Activated naive CD4-positive, alpha-beta T cell treated with anti-CD3 and anti-CD28 coated beads for 36 hours (primary cell): ENCODE measurements at places on chromosomes 5 and 9. TPM values are rescaled to one million over a fixed set of nuclear protein-coding genes. Genes with fewer than 3 reads are reported as not detected.

DNA sequence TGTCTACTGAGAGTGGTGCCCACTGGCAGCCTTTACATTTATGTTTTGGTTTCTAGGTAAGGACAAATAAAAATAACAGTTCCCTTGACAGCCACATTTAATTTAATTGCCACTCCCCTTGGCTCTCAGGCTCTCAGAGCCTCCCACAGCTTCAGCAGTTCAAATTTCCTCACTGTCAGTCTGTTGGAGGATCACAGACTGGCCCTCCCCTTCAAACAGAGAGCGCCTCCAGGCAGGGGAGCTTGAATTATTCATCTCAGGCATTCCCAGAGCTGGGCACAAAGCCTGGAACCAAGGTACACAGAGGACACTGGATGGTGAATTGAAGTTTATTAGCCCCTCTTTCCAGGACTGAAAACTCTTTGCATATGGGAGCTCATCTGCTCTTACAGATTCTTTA lies 407.7 kb downstream of the SPOCK1 start:
- no peaks in the 10 kb centered on the region for H3K36me3 ChIP-seq
- no peaks in the 10 kb centered on the region for H3K27me3 ChIP-seq
- no peak for DNase-seq
- H3K27ac ChIP-seq: no peak overlapping the region
- H3K4me1 ChIP-seq: no peaks in the 10 kb centered on the region

DNA sequence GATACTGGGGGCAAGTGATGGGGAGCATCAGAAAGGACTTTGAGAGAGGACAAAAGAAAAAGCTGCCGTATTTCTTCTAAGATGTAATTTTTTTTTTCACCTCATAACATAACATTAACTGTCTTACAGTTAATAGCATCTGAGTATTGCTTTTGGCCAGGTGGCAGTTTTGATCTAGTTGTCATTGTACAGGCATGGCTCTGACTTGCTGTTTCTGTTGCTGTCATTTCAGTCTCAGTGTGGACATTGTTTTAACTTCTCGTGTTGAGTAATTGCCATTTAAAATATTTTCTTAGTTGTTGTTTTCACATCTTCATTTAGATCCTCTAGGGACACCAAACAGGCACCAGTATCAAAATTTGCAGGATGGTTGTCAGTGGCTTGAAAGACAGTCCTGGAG lies 12.4 kb downstream of the SMAD5 start:
- H3K27me3 ChIP-seq: no peaks in the 10 kb centered on the region
- H3K27ac ChIP-seq: no peak overlapping the region
- no peaks in the 10 kb centered on the region for H3K36me3 ChIP-seq
- H3K4me3 ChIP-seq: no peak overlapping the region
- no peak for DNase-seq

DNA sequence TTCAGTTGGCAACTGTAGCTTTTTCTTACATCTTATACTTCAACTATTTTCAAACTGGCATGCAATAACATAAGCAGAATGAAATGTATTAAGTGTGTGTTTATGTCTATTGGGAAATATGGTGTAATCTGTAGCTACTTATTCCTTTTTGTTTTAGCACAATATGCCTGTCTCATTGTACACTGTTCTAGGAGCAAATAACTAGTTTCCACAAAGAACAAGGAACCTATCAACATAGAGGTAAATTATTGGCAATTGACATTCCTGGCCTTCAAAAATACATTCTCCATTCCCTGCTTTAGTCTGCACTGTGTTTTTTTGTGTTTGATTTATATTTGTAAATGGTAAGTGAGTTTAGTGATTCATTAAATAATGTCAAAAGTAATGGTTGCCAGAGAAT lies 75.7 kb downstream of the FBXL7 start:
- H3K27me3 ChIP-seq: no peaks in the 10 kb centered on the region
- H3K27ac ChIP-seq: no peak overlapping the region
- no peak for DNase-seq

DNA sequence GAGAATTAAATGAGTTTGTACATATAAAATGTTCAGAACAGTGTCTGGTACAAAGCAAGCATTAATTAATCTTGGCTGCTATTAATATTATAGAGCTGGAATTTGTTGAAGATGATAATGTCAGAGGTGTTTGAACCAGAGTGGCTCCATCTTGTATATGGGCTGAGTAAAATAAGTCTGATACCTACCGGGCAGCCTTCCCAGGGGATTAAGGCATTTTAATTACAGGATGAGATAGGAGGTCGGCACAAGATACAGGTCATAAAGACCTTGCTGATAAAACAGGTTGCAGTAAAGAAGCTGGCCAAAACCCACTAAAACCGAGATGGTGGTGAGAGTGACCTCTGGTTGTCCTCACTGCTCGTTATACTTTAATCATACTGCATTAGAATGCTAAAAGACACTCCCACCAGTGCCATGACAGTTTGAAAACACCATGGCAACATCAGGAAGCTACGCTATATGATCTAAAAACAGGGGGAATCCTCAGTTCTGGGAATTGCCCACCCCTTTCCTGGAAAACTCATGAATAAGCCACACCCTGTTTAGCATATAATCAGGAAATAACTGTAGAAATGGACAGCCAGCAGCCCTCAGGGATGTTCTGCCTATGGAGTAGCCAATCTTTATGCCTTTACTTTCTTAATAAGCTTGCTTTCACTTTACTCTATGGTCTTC lies 90.2 kb downstream of the PLK2 start:
- peaks cover 4% of the 10 kb centered on the region for H3K27me3 ChIP-seq
- no peak overlapping the region for H3K27ac ChIP-seq
- H3K4me3 ChIP-seq: no peak overlapping the region
- no peaks in the 10 kb centered on the region for H3K4me1 ChIP-seq
- no peaks in the 10 kb centered on the region for H3K36me3 ChIP-seq

GRCh38 chr9:99878651-99879050 lies 27.8 kb upstream of the STX17 start:
- no peak overlapping the region for H3K4me3 ChIP-seq
- no peaks in the 10 kb centered on the region for H3K36me3 ChIP-seq

DNA sequence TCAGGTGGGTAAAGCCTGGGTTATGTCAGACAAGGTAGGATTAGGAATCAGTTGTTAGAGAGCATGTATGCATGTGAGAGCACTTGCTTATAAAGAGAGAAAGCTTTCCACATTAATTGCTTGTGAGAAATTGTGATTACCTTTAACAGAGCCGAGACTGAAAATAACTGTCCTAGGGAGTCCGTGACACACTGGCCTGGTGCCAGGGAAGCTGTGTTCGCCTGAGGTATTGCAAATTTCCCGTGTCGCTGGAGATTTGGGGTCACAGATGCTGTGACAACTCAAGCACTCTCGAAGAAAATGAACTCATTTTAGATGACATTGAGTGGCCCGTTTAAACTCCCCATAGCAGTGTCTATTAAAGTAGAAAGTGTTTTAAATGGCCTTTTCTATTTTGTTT lies 9.6 kb downstream of the SLC1A1 start:
- no peak overlapping the region for H3K27ac ChIP-seq
- no peak overlapping the region for H3K4me3 ChIP-seq
- peaks cover 3% of the 10 kb centered on the region for H3K4me1 ChIP-seq
- peaks cover 20% of the 10 kb centered on the region for H3K27me3 ChIP-seq
- DNase-seq: no peak
- H3K36me3 ChIP-seq: no peaks in the 10 kb centered on the region

GRCh38 chr9:97633859-97634490 lies 354 bp downstream of the NCBP1 start:
- no peaks in the 10 kb centered on the region for H3K27me3 ChIP-seq
- H3K36me3 ChIP-seq: peaks cover 9% of the 10 kb centered on the region
- peak overlapping the region; percentile 97 for H3K27ac ChIP-seq
- peak overlapping the region; percentile 88 for H3K4me3 ChIP-seq
- DNase-seq: peak; percentile 11

DNA sequence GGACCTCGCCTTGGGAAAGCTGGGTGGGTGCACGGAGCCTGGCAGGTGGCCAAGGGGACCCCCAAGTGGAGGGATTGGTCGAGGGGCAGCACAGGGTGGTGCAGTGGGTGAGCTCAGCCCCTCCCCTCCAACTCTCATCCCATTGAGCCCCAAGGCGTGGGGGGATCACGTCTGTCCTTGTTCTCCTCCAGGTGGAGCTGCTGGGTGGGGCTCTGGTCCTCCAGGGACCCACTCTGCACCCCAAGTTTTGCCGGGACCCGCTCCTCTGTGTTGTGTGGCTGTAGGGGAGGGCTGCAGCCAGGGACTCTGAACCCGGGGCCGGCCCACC lies 3.6 kb upstream of the FUT7 start:
- H3K27ac ChIP-seq: no peak overlapping the region
- no peaks in the 10 kb centered on the region for H3K36me3 ChIP-seq

- H3K27ac ChIP-seq: no peak overlapping the region
- H3K4me1 ChIP-seq: peaks cover 4% of the 10 kb centered on the region
- H3K36me3 ChIP-seq: peaks cover 5% of the 10 kb centered on the region
- H3K4me3 ChIP-seq: no peak overlapping the region
- H3K27me3 ChIP-seq: no peaks in the 10 kb centered on the region
Measured at GRCh38 chr9:112833081-112833480, 57.6 kb downstream of the SLC46A2 start.

DNA sequence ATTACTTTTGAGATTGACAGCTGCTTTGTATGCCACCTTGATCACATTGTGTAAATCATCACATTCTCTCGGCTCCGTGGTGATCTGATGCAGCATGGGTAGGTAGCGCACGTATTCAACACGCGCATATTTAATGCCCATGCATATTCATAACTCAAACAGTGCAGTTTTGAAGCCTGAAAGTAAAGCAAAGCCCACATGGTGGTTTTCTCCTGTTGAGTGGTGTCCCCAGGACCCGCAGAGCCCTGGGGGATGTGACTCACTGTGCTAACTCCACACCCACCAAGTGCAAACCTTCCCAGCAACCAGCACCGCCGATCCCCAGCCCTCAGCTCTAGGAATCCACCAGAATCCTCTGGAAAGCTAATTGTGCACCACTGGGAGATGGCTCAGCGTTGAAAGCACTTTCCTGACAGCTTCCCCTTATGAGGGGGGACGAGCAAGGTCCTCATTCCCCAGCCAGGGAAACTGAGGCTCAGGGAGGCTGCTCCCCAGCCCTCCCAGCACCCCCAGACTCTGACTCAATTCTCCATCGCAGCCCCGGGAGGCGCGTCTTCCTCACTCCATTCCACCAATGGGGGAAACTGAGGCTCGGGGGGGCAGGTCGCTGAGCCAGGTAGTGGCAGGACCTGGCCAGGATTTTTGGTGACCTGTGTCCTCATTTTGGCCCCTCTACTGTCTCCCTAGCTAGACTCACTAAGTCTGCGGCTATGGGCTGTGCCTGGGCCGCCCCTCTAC lies 46.4 kb downstream of the SARDH start:
- H3K27ac ChIP-seq: no peak overlapping the region
- H3K27me3 ChIP-seq: no peaks in the 10 kb centered on the region
- DNase-seq: no peak
- peaks cover 6% of the 10 kb centered on the region for H3K36me3 ChIP-seq

DNA sequence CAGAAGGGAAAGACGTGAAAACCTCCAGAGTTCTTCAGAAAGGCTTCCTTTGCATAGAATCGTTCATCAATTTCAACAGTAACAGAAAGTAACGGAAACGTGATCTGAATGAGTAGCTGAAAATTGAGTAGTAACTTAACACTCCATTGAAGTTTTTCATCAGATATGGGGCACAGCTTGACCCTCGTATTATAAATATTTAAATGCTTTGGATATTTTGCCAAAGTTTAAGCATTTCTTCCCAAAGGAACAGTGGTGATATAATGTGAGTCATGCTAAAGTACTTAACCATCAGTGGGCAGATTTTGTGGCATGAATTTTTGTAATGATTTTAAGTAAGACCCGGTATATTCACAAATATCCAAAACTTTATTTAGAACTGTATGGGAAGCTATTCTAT lies 67.4 kb upstream of the ADAMTS19 start:
- H3K27me3 ChIP-seq: no peaks in the 10 kb centered on the region
- no peak overlapping the region for H3K4me3 ChIP-seq
- DNase-seq: no peak
- H3K27ac ChIP-seq: no peak overlapping the region

GRCh38 chr9:35852876-35853865 lies 17.0 kb downstream of the OR13J1 start:
- no peaks in the 10 kb centered on the region for H3K27me3 ChIP-seq
- H3K4me3 ChIP-seq: no peak overlapping the region
- no peak for DNase-seq
- H3K4me1 ChIP-seq: peaks cover 2% of the 10 kb centered on the region

DNA sequence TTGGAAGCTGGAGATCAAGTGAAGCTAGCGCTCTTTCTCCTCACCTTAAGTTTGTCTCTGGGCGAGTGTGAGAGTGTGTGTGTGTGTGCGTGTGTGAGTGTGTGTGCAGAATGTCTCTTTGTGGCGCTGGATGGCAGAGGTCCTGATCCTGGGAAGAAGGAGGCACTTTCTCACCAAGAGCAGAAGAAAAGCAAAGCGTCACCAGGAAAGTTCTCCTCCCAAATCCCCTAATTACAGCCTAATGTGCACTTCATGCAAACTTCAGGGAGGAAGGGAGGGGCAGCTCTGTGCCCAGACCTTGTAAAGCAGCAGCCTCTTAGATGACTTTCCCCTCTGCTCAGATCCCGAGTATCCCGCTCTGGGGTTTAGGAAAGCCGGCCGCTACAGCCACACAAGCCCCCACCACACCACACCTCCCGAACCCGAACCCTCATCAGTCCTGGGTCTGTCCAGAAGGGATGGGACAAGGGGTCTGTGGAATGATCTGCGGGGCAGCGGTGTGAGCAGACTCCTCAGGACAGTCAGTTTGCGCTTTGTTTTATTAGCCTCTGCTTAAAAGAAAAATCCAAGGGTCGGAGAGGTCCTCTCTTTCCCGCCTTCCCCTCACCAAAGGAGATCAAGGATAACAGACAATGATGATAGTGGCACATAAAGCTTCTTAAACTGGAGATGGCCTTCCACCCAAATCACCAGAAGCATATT lies at the start of gene HAPLN1:
HAPLN1 (minus strand) TSS at position 20 of the 702 bp plus-strand sequence. CDS start 47,332 bp downstream, outside the sequence.
- H3K36me3 ChIP-seq: no peaks in the 10 kb centered on the region
- no peak for DNase-seq
- no peak within 1 kb of the TSS for H3K4me3 ChIP-seq

DNA sequence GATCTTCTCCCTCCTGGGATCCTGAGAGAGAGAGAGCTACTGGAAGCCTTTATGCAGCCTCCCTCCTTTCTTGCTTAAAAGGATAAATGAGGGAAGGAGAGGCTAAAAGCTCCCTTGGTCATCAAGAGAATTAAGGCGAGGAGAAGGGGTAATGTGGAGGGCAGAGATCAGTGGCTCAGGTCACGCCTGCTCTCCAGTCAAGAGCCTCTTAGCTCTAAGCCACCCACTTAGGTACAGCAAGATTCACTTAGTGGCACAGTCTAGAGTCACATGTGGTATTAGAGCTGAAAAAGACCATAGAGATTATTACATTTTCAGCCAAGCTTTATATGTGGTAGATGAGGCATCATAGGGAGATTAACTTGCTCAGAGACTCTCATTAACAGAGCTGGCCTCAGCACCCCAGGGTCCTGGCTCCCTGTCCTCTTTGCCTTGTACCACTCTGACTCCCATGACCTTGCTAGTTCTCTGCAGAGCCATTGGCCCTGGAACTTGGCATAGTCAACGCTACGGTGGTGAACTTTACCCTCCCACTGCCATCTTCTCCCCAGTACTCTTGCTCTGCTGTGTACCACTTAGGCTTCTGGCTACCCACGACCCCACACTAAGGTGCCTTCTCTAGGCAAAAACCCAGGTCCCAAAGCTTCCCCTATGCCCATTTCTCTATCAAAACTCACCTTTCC lies 37.6 kb downstream of the MFAP3 start:
- H3K4me3 ChIP-seq: no peak overlapping the region
- no peak overlapping the region for H3K27ac ChIP-seq
- H3K27me3 ChIP-seq: no peaks in the 10 kb centered on the region
- peaks cover 11% of the 10 kb centered on the region for H3K4me1 ChIP-seq
- DNase-seq: no peak

TMOD1 gene
- 1.2 TPM for total RNA-seq

OR2S2 gene
- total RNA-seq: not detected

BARHL1 gene
- total RNA-seq: not detected

GPX8 gene
- not detected for total RNA-seq

CCDC187 gene
- total RNA-seq: not detected

SPINK4 gene
- not detected for total RNA-seq
